SK-N-DZ (cell line): ENCODE measurements at places on chromosomes 12 and 14.

DNA sequence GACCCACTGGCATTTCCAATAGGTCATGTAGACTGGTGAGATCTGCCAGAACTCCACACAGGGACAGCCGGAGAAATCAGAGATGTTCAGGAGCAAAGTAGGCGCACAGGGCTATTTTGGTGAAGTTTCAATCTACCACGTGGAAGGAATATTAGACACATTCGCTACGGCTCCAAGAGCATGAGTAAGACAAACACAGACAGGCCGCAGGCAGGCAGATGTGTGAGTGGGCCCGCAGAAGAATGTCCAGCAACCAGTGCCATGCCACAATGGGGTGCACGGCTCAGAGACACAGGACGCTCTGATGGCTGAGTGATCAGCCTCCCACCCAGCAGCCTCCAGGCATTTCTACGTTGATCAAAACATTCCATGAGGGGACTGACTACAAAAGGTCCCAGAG lies 10.4 kb downstream of the SLC15A4 start:
- DNase-seq = no peak

- no peak for DNase-seq
Observed at GRCh38 chr12:19737019-19737418, 297.7 kb downstream of the AEBP2 start.

- no peak for DNase-seq
Observed at GRCh38 chr14:51454351-51454750, 197.4 kb upstream of the FRMD6 start.

DNA sequence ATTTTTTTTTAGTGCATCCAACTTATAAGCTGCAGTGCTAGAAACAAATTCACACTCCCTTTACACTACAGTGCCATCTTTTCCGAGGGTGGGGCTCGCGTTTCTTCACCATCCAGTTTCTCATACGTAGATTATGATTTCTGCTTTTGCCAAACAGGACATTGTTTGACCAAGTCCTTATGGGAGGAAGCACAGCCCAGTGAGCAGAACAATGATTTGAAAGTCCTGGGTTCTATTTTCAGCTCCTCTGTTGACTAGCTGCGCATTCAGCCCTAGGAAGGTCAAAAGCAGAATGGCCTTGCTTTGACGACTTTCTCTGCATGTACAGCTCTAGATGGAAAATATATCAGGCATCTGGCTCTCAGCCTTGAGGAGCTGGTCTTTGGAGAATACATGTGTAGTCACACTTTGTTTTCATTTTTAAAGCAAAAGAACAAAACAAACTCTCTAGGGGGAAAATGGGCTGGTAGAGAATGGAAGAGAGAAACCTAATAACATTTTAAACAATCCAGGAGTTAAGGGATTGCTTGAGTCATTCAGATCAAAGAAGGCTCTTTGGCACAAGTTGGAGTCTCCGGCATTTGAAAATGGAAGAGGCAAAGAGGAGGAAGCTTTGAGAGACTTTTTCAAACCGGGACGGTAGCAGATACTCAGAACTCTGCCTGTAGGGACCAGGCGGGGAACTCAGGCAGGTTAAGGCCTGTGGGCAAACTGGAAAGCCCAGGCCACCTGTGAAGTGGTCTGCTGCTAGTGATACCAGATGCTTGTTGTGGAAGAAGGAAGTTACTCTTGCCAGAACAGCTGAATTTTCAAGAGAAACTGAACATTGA lies 257.3 kb upstream of the PLEKHG7 start:
- DNase-seq = no peak

- DNase-seq = no peak
Observed at GRCh38 chr12:105104762-105105161, 2.8 kb upstream of the WASHC4 start.

- no peak for DNase-seq
Observed at GRCh38 chr12:81863406-81863805, 104.3 kb upstream of the PPFIA2 start.

GRCh38 chr14:55980970-55981369 lies 137.2 kb upstream of the PELI2 start:
- DNase-seq = no peak

GRCh38 chr12:67504026-67504425 lies 144.5 kb upstream of the DYRK2 start:
- no peak for DNase-seq

DNA sequence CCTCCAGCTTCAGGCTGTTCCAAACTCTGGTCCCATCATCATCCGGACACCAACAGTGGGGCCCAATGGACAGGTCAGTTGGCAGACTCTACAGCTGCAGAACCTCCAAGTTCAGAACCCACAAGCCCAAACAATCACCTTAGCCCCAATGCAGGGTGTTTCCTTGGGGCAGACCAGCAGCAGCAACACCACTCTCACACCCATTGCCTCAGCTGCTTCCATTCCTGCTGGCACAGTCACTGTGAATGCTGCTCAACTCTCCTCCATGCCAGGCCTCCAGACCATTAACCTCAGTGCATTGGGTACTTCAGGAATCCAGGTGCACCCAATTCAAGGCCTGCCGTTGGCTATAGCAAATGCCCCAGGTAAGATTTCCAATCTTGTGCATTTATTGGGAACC lies 3.3 kb downstream of the SP1 start:
- no peak for DNase-seq

- no peak for DNase-seq
Observed at GRCh38 chr12:61915420-61915819, 344.8 kb upstream of the USP15 start.

- no peak for DNase-seq
Observed at GRCh38 chr14:77007183-77007974, 21.1 kb downstream of the IRF2BPL start.

- DNase-seq = no peak
Observed at GRCh38 chr14:87635442-87635841, 357.5 kb downstream of the GALC start.

DNA sequence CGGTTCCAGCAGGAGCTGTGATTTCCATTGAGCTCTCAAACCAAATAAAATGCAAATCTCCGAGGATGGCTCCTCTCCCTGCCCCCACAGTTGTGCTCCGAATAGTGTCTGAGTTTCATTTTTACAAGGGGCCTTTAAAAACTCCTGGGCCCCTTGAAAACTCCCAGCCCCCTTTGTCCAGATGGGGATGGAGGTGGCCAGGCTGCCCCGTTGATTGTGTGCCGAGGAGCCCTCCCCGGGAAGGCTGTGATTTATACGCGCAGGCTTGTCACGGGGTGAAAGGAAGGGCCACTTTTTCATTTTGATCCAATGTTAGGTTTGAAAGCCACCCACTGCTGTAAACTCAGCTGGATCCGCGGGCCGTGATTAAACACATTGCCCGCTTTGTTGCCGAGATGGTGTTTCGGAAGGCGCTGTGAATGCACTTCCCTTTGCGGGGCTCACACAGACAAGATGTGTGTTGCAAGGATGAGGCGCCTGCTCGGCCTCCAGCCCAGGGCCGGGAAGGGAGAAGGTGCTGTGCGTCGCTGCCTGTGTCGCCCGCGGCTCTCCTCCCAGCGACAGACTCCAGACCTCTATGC lies 98.8 kb downstream of the TMEM132C start:
- peak; percentile 45 for DNase-seq

- no peak for DNase-seq
Observed at GRCh38 chr14:90678846-90679362, 137.3 kb downstream of the TTC7B start.

DNA sequence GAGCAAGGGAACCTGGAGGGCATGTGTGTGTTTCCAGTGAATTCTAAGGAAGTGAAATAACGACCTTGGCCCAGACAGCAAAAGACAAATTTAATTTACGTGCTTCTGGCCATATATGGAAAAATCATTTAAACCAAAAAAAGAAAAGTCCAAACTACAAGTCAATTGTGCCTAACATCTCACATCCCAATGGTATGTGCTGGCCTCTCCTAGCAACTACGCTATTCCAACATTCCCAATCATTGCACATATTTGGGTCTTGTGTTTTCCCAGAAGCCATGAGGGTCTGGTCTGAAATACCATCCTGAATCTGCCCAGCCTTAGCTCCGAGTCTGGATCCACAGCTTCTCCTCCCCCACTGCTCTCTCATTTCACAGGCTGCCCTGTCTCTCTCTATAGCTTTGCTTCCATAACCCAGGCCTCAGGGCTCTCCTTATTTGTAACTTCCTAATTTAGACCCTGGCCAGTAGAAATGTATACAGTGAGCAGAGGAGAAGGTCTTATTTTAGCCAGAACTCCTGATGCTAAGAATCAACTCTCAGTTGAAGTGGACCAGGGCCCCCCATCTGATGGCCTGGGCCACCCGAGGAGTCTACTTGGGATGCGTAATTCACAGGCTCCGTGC lies 224.6 kb downstream of the ANO2 start:
- no peak for DNase-seq
